CD4-positive, alpha-beta T cell treated with Interleukin-17A for 4 hours (primary cell): ENCODE measurements at places on chromosomes 7 and 10.

DNA sequence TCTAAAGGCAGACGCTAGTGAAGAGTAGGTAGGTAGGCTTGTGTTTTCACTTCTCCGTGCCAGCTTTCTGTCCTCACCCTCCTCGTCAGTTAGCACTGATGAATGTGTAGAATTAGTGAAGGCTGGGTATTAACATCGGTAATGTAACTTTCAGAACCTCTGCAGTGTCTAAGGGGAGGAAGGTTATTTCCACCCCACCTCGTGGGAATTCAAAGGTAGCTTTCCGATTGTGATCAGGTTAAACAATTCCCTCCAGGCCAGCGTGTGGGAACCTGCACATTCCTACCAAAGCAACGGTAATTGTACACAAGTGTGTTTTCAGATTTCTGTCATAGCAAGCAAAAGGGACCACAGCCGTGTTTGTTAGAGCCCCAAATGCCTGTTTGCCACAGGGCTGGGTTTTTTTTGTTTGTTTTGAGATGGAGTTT is 405.0 kb upstream of the GALNT17 start:
- DNase-seq = no peak

- no peak for DNase-seq
These were observed 150.6 kb upstream of the STEAP4 start for GRCh38 chr7:88457320-88457719.

DNA sequence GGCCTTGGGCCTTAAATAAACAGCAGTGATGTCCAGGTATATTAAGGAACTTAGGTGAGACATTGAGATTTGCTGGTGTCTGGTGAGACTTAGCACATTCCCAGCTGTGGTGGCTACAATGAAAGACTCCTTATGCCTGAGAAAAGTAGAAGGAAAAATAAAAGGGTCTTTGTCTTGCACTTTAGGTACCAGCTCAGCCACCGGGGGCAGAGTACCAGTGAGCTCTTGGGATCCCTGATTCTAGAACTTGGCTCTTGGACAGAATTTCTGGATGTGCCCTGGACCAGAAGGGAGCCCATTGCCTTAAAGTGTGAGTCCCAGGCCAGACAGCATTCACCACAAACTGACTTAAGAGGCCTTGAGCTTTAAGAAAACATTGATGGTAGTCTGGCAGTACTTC is 1038.7 kb downstream of the SORCS3 start:
- no peak for DNase-seq

GRCh38 chr10:44742248-44742647 is 168.9 kb upstream of the TMEM72 start:
- DNase-seq = no peak

GRCh38 chr7:51023547-51023946 is 240.9 kb upstream of the GRB10 start:
- no peak for DNase-seq

- no peak for DNase-seq
These were observed 182.2 kb downstream of the POLR1F start for GRCh38 chr7:19526639-19527038.

- peak; percentile 99 for DNase-seq
These were observed at the start of gene IQUB for GRCh38 chr7:123534383-123535260. TSS of gene IQUB (minus strand) at chr7:123534595. CDS start at chr7:123512340, 22,255 bp downstream.

DNA sequence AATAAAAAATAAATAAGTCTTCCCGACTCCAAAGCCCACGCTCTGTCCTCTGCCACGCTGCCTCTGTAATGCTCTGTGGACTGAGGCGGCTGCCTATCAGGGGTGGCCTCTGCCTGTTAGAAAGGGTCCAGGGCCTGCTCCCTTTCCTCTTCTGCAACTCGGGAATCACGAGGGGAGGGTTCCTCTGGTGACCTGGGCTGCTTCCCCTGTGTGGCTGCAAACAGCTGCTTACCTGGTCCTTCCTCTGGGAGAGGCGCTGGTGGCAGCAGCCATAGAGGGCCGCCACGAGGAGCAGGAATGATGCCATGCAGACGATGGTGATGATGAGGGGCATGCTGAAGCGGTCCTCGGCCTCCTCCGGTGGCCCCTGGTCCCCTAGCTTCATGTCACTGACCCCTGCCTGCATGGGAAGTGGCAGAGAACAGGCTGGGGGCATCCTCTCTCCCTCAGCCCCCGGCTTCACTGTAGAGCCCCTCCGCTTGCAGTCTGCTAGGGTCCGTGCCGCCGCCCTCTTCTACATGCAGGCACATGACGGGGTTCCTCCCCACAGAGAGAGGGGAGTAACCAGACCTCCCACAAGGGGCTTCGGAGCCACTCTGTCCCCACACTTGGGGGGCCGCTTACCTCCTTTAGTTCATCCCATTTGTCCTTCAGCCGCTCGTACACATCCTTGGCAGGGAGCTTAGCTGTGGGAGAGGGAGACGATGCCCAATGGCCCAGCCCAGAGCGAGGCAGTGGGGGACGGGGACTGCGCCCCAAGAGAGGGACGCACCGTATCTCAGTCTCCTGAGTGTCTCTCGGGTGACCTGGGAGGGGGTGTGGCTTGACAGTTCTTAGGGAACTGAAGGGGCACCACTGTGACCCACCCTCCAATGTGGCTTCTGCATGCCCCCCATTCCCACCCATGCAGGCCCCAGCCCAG is 50.5 kb downstream of the PODXL start:
- DNase-seq = no peak

DNA sequence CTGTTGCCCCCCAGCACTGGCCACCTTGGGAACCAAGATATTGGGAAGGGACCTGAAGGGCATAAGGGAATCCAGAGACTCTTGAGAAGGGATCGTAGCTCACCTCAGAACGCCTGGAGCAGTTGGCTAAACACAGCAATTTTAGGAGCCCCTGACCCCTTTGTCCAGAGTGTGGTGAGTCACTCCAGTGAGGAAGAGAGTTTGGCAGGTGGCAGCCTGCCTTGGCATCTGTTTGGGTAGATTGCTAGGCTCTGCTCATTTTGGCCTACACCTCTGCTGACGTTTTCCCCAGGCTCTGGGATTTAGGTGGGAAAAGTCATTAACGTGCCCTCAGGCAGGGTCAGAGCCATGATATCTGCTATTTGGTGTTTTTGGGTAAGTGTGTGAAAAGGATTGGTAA is 100.6 kb downstream of the GRB10 start:
- no peak for DNase-seq

DNA sequence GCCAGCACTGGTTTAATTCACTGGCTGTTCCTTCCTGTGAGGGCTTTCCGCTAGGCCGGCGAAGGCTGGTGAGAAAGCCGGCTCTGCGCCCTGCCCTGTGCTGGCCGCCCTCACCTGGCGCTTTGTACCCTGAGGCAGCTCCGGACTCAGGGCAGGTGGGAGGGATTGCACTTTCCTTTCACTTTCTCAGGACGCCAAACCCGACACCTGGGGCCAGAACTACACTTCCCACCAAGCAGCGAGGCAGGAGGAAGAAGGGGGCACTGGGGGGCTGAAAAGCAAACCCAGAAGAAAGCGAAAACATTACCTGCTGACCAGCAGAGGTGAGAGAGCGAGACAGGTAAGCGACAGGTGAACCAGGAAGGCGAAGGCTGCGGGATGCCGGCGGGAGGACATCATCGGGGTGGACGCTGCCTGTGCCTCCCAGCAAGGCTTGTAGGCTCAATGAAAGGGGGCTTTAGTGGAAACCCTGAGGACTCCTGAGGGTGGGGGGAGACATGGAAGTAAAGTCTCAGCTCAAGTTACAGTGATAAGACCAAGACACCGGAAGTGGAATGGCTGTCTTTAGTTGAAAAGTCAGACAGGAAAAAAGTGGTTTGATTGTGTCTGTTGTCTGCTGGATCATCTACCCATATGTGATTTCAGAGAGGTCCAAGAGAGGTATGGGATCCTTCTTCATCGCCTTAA is at the start of gene RAB19:
TSS of gene RAB19 (plus strand) at position 181 of the 687 bp plus-strand sequence. CDS start 3,589 bp downstream, outside the sequence.
- peak; percentile 68 for DNase-seq

DNA sequence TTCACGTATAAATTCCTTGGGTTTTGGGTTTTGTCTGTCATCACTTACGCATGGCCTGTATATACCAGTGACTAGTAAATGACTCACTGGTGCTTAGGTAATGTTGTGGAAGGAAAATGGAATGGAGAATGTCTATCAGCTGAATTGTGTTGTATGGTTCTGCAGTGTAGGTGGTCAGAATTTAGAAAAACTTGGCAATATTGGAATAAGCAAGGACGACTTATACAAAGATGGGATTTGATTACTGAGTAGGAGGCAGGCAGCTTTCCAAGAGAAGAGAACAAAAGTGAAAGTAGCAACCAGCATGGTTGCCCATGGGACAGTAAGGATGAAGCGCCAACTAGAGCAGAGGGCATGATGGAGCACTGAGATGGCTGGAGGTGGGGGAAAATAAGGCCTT is 168.6 kb upstream of the CSTF2T start:
- DNase-seq = no peak

- no peak for DNase-seq
These were observed 83.2 kb upstream of the KIF5B start for GRCh38 chr10:32139223-32140073.

DNA sequence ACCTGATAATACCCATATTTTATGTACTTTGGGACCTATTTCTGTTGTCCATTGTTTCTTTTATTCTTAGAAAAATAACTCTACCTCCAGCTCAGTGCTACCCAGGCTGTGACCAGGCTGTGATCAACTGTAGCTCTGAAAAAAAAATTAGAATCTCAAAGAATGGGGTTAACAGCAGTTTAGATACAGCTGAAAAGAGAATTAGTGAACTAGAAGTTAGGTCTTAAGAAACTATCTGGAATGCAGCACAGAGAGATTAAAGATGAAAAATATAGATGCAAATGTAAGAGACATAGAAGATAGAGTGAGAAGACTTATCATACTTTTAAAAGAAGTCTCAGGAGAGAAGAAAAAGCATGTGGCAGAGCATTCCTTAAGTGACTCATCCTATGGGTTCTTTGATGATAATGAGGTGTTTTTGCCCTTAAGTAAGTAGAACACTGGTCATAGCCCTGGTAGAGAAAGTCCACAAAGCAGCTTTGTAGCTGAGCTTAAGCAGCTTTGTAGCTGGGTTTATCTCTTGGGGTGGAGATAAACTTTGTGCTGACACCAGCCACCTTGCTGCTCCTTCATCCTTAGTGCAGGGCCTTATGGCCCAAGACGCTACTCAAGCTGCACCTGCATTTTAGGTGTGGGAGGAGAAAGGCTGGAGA is 27.3 kb upstream of the SFRP5 start:
- DNase-seq = no peak

- no peak for DNase-seq
These were observed 118.9 kb upstream of the NRP1 start for GRCh38 chr10:33453081-33454025.

- DNase-seq = no peak
These were observed 55.1 kb upstream of the GLCCI1 start for GRCh38 chr7:7913504-7913903.

GRCh38 chr7:76326646-76327233 is 24.3 kb downstream of the HSPB1 start:
- DNase-seq = no peak

- no peak for DNase-seq
These were observed 124.5 kb downstream of the TRRAP start for GRCh38 chr7:99002827-99003212.

DNA sequence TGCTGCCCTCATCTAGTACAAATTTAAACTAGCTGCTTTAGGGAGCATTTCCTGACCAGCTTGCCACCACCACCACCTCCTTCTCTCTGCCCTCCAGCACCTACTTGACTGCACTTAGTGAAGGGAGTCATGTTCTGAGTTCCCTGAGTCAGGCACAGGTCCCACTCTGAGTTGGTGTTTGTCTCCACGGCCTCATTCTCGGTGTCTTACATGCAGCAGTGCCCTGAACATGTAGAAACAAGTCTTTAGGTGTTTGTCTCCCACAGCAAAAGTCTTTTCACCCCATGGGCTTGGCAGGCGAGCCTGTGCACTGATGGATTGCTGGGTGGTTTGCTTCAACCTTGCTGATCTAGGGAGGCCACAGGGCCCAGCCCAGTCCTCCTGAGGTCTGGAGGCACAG is 16.9 kb downstream of the TSPAN14 start:
- peak; percentile 54 for DNase-seq

DNA sequence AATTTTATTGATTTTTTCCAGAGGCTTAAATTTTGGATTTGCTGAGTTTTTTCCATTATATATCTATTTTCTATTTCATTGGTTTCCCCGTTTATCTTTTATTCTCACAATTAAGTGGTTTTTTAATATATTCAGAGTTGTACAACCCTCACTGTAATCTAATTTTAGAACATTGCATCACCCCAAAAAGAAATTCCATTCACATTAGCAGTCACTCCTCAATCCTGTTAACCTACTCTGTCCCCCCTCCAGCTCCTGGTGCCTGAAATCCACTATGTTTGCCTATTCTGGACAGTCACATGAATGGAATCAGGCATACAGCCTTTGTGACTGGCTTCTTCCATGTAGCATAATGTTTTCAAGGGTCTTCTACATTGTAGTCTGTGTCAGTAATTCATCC is 55.8 kb upstream of the ITGA8 start:
- DNase-seq = no peak

- no peak for DNase-seq
These were observed 28.0 kb upstream of the PALS2 start for GRCh38 chr7:24545215-24545614.

- no peak for DNase-seq
These were observed 25.5 kb upstream of the TRIL start for GRCh38 chr7:28983396-28984190.
